ENCODE measurements at places on chromosomes 11 and 22.

DNA sequence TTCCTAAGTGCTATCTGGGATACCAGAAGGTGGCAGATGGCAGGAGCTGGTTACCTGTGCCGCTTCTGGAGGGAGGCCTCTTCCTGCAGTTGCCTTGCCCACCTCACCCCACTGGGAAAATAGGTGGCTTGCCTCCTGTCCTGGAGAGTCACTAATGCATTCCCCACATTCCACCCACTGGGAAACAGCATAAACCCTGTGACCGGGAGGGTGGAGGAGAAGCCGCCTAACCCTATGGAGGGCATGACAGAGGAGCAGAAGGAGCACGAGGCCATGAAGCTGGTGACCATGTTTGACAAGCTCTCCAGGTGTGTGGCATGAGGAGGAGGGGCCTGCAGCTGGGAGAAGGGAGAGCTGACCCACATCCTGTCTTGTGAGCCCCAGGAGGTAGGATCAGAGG lies 5.6 kb downstream of the RIC8A start:
- DNase-seq = no peak

DNA sequence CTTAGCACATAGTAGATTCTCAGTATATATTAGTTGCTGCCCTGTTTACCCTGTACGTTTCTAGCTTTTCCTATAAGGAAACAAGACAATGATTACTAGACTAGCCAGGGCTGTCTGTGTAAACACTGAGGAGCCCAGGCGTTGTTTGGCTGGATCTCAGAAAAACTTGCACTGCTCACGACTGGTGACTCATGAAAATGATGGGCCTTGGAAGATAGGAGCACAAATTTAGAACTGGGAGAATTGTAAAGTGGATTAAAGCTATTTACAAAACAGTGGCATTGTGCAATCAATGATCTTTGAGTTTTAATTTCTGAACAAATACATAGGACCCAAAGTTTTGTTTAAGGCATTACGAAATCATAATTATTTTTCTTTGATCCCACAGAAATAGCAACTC lies 276.9 kb downstream of the FAM76B start:
- no peak for DNase-seq

DNA sequence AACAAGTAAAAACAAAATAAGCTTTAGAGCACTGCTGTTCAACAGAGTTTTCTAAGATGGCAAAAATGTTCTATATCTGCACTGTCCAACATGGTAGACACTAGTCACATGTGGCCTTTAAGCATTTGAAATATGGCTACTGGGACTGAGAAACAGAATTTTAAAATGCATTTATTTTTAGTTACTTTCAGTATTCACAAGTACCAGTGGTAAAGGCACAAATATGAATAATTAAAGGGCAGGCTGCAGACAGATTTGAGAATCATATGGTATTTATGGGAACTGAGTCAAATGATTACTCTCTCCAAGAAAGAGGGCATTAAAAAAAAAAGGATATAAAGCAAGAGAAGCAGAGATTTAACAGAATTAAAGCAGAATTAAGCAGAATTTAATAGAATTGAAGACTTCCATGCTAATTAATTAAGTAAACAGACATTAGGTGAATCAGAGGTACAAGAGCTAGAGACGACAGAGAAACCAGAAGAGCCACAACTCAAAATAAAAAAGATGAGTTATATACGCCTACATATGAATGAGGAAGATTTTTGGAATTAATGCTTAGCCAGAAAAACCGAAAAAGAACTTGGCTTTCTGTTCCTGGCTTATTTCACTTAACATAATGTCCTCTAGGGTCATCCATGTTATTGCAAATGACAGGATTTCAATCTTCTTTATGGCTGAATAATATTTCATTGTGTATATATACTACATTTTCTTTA lies 160.4 kb downstream of the ATG16L2 start:
- DNase-seq = no peak

DNA sequence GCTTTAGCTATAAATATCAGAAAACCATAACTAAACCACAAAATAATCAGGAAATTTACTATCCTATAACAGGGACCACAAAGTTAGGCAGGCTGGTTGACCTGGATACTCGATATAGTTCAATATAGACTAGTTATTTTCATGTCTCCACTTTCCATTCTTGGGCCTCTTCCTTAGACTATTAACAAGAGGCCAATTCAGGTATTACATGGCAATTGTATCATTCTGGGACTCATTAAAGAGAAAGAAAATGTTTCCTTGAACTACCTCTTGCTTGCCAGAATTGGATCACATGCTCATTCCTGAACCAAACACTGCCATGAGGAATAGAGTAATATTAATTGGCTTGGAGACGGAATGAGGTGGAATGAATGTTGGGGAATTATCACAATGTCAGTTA lies 76.0 kb downstream of the EIF3M start:
- DNase-seq = no peak

DNA sequence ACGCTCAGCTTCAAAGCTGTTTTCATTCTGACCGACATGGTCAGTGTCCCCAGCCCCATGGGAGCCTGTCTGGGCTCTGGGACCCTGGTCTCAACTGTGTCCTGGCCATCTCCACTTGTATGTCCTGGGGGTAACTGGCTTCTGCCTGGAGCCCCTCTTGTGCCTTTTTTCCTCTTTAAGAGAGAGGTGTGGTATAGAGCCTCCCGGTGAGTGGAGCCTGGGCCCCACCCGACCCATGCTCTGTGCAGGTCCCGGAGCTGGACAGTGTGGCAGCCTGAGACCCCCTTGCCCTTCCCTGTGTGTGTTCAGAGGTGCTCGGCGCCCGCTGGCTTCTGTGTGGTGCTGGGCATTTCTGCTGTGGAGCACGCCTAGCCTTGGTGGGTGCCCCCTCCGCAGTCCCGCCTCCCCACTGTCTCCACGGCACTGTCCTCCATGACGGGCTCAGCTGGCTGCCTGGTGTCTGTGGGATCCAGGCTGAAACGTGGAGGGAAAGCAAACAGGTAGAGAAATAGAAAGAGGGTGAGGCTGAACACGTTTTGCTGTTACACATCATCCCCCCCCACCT lies 74.9 kb downstream of the PARVB start:
- no peak for DNase-seq

GRCh38 chr11:96424693-96425092 lies 34.9 kb downstream of the JRKL start:
- DNase-seq = no peak

DNA sequence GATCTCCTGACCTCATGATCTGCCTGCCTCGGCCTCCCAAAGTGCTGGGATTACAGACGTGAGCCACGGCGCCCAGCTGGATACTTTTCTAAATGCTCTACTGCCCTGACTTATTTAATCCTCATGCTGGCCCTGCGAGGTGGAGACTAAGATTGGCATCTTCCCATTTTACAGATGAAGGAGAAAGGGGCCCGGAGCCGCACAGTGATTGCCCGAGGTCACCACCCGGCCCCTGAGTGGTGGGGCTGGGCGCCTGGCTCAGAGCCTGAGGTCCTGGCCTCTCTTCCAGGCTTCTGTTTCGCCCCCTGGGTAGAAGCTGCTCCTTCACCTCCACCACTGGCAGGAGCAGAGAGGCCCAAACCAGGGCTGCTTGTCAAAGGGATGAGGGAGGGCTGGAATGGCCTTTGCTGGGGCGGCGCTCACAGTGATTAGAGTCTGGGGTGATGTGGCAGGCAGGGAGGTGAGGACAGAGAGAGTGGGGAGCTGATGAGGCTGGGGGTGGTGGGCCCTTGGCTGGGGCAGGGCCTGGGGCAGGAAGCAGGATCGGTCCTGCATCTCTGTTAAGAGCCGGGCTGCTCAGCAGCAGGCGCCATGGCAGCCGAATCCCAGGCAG lies 15.4 kb upstream of the MPPED1 start:
- DNase-seq = no peak

DNA sequence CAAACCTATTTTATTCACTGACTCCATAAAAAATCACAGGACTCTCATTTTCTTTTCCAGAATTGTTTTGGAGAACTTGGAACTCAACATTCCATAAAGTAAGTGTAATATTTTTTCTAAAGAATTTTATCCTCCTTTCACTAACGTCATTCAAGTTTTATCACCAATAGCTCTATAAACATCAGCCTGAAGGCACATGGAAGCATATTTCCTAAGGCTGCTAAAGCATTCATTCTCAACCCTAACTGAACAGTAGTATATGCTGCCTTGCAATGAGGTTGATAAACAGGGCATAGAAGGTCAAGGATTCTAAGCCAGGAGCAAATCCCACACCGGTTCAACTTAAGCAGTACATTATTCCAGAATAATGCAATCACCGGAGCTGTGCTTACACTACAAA lies 273.9 kb downstream of the RAB38 start:
- DNase-seq = no peak

- DNase-seq = no peak
These were observed 199.9 kb downstream of the FAM181B start for GRCh38 chr11:82533628-82534327.

DNA sequence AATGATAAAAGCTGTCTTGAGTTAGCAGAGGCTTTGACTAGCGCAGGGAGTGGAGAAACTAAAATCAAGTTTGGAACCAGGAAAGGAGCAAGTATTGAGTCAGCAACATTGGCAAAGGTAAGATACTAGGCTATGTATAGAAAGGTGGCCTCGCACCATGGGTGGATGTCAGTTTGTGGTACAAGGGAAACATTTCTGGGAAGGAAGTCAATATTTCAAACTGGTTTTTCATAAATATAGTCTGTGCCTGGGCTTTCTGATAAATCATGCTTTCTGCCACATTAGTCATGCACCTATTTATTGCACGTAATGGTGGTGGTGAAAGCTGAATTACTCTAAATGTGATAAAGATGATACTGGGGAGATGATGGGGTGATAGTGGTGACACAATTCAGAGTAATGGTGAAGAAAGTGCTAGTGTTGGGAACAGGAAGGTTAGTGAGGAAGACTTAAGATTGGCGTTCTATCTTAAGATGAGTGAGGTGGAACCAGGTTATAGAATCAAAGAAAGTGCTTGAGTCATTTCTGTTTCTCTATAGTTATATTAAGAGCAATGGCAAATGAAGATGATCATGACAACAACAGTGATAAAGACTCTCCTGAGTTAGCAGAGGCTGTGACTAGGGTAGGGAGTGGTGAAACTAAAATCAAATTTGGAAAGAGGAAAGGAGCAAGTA lies 729.0 kb downstream of the FAM181B start:
- DNase-seq = no peak

- no peak for DNase-seq
These were observed 639.7 kb downstream of the TBC1D22A start for GRCh38 chr22:47401976-47402770.

DNA sequence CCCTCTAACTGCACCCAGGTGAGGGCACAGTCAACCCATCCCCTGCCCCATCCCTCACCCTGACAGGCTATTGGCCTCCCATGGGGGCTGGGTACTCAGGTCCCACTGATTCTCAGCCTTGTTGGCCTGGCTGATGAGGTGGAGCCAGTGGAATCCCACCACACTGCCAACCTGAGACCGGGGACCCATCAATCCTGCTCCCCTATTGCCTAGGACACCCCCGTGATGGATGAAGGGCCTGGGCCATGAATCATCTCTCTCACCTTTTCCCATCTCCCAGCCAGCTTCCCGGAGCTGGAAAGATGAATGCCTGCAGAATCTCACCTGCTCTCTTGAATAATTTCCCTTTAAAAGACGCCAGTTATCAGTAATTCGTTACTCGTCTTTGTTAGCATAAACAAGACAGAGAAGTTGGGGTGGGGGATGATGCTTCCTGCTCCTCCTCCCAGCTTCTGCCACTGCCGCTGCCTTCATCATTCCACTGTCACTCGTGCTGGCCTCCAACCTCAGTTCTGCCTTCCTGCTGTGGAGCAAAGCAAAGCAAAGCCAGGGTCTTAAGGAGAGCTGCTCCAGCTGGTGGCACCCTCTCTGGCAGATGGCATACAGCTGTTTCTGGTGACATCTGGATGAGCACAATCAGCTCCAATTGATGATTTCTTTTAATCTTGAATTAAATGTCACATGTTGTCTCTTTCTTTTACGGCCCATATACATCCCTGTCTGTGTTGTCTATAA lies 204.0 kb upstream of the NECTIN1 start:
- DNase-seq = no peak

DNA sequence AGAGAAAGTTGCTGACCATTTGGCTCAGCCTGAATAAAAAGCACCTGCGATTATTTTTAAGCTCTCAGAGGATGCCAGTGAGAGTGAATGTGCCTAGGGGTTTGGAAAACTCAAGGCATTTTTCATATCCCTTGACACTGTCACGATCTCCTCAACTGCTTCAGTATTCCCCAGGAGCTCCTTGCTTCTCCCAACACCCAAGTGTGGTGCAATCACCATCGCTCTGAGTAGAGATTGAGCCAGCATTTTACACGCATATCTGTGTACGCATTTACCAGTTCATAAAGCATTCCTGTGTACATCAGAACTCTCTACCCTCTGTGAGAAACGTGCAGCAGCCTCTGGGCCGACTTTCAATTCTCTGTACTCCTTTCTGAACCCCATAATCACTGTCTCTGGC lies 1.3 kb downstream of the SRRD start:
- no peak for DNase-seq

DNA sequence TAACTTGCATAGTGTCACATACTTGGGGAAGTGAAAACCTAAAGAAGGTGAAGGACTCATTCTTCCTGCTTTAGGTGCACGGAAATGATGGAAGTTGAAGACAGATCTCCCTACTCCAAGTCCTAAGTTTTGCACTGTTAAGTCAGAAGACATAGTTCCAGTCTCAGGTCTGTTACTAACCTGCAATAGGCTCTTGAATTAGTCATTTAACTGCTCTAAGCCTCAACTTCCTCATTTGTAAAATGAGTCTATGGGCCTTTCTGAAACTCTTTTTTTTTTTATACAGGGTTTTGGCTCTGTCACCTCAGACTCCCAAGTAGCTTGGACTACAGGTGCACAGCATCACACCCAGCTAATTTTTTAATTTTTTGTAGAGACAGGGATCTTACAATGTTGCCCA lies 30.8 kb upstream of the POU2AF1 start:
- no peak for DNase-seq

DNA sequence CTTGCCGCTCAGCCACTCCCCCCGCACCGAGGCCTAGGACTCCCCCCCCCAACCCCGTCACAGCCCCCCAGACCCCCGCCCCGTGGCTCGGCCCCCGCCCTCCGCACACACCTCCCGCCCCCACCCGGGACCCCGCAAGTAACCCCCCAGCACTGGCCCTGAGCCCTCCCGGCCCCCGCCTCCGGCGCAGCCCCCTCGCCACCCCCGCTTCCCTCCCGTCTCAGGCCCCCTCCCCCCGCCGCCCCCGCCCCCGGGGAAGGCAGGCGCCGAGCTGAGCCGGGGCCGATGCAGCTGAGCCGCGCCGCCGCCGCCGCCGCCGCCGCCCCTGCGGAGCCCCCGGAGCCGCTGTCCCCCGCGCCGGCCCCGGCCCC lies 1.5 kb downstream of the SHANK3 start:
- DNase-seq = no peak

- no peak for DNase-seq
These were observed 1181.6 kb downstream of the TBC1D22A start for GRCh38 chr22:47943729-47944700.

Measured in CD4-positive, alpha-beta T cell treated with Interleukin-4 for 4 hours (primary cell).